Cortex of kidney (tissue), 1 donor: ENCODE measurements at places on chromosomes 4 and X.

- no peak for DNase-seq
Observed at GRCh38 chr4:36709991-36710390, 428.6 kb downstream of the DTHD1 start.

GRCh38 chrX:103367502-103367901 is 8.8 kb upstream of the BEX3 start:
- DNase-seq = no peak

GRCh38 chr4:83709627-83710026 is 173.7 kb downstream of the GPAT3 start:
- DNase-seq = no peak

- no peak for DNase-seq
Observed at GRCh38 chr4:181662383-181662782, 580.8 kb upstream of the TENM3 start.

DNA sequence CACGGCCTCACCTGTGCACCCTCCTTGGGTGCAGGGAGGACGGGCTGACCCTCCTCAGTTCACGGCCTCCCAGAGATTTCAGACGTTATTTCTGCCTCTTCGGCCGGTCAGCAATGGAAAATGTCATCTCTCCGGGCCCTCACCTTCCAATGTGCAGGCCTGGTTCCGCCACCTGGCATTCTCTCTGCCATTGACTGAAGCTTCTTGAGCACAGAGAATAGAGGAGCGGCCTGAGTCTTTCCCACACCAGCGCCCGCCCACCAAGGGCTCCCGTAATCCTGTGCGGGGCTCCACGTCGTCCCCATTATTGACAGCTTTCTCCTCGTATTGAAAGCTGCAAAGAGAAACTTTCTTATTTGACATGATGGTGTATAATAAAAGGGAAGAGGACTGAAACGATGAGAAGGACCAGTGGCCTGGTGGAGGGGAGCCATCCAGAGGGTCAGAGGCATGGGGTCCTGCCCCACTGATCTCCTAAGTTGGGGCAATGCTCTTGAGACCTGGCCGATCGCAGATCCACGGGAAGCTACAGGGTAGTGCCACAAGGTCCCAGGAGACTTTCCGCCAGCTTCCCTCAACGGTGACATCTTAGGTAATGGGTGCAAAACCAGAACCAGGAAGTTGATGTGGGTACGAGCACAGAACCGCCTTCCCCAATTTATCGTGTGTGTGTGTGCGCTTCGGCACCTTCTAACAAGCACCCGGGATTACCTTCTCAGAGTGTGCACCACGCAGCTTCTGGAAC is 20.6 kb downstream of the HTRA3 start:
- DNase-seq = no peak

DNA sequence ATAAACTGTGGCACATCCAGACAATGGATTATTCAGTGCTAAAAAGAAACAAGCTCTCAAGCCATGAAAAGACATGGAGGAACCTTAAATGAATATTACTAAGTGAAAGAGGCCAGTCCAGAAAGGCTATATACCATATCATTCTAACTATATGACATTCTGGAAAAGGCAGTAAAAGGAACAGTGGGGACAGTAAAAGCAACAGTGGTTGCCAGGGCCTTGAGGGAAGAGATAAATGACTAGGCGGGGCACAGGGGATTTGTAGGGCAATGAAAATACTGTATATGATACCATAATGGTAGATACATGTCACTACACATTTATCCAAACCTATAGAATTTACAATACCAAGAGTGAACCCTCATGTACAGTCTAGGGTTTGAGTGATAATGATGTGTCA is 115.3 kb downstream of the ATP8A1 start:
- DNase-seq = no peak

DNA sequence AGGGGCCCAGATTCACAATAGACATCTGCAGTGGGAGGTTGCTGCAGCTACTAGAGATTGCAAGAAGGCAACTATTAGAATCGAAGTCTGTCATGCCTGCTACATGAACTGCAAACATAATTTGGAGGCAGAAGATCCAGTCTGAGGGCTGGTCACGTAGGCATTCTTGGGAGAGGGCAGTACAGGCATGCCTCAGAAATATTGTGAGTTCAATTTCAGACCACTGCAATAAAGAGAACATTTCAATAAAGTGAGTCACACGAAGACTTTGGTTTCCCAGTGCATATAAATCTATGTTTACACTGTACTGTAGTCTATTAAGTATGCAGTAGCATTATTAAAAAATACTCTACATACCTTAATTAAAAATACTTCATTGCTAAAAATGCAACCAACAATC is 585.8 kb upstream of the FAT1 start:
- no peak for DNase-seq

DNA sequence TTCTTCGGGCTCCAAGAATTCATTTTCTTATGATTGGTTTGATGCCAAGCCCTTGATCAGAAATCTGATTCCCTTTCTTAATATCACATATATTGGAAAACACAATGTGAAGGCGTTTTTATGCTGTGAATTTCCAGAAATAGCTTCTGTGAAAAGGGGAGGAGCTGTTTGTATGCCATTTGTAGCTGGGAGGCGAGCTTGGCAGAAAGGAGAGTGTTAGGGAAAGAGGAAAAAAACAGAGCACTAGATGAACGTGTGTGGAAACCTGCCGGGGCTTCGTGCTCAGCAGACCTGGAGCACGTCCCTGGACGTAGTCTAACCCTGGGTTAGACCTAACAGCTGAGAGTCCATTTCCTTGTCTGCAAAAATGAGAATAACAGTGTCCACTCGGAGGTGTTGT is 3.4 kb downstream of the CLCN4 start:
- no peak for DNase-seq

GRCh38 chr4:110621839-110622751 is 782 bp downstream of the PITX2 start:
- DNase-seq = no peak

GRCh38 chr4:78612398-78613178 is 61.0 kb downstream of the ANXA3 start:
- no peak for DNase-seq

- no peak for DNase-seq
Observed at GRCh38 chr4:131534944-131535645, 1614.0 kb upstream of the PCDH10 start.

GRCh38 chr4:41129936-41130440 is 84.4 kb downstream of the APBB2 start:
- no peak for DNase-seq

DNA sequence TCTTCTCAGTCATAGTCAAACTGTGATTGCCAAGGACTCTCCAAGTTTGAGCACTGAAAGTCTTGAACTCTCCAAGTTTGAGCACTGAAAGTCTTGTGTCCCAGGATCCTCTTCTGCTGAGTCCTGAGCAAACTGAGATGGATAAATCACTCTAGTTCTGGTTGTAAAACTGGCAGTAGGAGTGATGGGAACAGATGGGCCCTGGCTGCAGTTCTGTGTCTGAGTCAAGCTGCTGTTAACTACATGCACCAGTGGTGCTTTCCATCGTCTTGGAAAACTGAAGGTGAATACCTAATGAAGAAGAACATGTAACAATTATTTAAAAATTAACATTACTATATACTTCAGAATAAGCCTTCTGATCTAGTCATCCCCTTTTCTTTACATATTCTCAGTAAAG is 27.6 kb upstream of the KCNIP4 start:
- DNase-seq = no peak

- no peak for DNase-seq
Observed at GRCh38 chr4:38132107-38132673, 172.0 kb downstream of the PTTG2 start.

GRCh38 chr4:35739308-35739707 is 505.0 kb downstream of the ARAP2 start:
- no peak for DNase-seq

DNA sequence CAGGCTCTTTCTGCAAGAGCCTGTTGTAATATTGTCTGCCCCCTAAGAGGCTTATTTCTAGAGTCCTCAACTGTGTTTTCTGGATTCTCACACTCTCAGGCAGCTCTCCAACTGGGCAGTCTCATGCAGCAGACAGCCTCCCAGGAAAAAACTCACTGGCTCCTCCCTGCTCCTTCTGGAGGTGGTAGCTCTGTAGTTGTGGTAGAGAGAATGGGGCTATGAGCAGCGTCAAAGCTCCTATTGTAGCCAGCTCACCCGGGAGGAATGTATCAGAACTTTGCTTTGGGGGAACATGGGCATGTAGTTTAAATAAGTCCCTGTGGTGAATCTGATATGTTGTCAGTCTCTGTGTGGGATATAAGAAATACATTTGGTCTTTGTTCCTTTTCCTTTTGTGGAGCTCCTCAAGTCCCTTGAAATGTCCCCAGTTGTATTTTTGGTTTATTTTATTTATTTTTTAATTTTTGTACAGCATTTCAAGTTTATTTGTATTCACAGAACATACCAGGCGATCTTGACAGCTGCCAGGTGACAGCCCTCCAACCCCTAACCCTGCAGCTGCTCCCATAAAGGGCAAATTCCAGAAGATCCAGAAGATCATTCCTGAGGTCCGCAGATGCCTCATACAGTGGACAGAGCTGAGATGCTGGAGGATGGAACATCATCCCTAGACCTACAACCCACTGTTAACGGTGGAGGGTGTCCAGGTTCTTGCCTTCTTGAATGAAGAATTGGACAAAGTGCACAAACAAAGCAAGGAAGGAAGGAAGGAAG is 45.7 kb downstream of the TRIM61 start:
- DNase-seq = no peak

DNA sequence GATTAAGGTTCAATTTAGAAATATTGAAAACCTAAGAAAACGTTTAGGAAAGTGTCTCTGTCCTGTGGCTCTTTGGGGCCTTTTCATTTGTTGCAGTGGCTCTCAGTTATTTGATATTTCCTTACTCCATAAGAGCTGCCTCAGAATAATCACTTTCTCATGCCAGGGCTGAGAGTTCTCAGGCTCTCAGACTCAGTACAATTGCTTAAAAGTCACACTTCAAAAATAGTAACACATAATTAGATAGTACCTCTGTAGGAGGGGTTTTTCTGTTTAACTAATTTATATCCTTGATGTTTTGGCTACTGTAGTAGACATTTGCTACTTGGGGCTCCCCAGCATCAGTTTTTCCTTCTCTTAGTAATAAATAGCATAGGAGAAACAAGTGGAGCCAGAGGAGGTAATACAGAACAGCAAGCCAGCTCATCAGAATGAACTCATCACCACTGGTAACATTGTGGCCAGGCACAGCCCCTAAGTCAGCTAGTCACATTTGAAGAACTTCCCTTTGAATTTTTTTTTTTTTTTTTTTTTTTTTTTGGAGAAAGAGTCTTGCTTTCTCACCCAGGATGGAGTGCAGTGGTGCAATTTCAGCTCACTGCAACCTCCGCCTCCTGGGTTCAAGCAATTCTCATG is 8.0 kb upstream of the HNRNPD start:
- no peak for DNase-seq

DNA sequence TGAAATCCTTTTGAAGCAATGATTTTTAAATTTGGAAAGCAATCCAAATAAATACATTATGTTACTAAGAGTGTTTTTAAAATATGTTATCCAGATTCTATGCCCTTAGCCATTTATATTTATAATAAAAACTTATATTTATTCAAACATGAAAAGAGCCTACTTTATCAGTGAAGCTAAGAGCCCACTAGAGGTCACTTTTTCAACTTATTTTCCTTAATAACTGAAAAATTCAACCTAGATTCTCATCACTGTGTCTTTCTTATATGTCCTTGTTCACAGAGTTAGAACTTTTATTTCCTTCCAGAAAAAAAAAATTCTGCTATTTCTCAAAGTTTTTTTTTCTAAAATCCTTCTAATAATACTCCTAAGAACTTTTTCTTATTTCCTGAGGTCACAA is 23.9 kb downstream of the PRDM8 start:
- DNase-seq = no peak

DNA sequence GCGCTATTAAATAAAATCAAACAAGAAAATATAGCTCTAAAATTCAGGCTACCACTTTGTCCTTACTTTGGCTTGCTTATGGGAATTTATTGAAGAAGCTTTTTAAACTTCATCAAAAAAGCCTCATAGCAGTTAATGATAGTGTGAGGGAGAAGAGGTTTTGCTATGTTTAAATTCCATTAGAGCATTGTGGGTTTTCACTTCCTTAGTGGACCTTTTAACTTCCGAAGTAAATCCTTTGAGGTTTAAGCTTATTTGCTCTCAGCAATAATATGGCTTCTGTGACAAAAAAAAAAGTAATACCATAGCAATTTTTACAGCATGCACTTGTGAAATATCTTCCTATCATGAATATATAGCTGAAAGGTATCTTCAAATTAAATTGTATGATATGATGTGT is 120.2 kb upstream of the NDST4 start:
- DNase-seq = no peak

DNA sequence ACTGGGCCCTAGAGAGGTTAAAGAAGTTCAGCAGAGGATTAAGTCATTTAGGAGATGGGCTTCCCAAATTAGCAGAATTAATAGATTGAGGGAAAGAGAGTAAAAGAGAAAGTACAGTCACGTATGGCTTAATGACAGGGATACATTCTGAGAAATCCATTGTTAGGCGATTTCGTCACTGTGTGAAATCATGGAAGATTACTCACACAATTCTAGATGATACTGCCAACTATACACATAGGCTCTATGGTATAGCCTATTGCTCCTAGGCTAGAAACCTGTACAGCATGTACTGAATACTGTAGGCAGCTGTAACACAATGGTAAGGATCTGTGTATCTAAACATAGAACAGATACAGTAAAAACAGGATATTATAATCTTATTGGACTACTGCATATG is 180.6 kb downstream of the RNF150 start:
- no peak for DNase-seq

- no peak for DNase-seq
Observed at GRCh38 chr4:56743550-56743949, 62.5 kb upstream of the HOPX start.

DNA sequence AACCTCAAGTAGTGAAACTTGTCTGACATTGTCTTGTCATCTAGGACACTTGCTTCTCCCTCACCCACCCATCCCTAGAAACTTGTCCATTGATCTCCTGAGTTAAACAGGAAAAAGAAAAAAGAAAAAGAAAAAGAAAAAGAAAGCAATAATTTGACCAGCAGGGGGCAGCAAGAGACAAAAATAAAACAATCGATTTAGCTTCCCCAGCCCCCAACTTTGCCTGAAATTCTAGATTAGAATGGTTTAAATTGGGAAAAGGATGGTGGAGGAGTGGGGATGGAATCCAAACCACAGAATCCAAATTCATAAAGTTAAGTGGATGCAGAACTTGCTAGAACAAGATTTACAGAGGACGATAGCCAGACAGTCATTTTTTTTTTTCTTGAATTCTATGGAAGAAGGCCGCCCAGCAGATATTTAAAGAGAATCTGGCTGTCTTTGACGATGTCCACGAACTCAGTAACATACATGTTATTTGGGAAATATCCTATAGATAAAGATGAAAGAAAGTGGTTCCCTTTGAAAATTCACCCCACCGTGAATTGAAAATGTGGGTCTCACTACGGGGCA is 282.9 kb downstream of the USP46 start:
- DNase-seq = no peak

DNA sequence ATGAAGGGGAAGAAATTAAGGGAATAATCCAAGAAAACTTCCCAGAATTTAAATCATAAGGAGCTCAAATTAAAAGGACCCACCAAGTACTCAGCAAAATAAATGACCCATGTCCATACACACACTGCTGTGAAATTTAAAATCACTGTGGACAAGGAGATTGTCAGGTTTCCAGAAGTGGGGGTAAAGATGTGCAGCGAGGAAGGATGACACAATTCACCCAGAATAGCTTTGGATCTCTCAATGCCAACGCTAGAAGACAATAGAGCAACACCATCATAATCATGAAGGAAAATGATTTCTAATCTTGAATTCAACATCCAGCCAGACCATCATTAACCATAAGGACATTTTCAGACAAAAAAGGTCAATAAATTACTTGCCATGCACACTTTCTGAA is 65.7 kb downstream of the CASK start:
- DNase-seq = no peak
